Large intestine (tissue), 12 donors: ENCODE measurements at places on chromosomes 11 and 22.

GRCh38 chr22:26215736-26216135, 46.5 kb downstream of the SEZ6L start:
- DNase-seq = no peak

DNA sequence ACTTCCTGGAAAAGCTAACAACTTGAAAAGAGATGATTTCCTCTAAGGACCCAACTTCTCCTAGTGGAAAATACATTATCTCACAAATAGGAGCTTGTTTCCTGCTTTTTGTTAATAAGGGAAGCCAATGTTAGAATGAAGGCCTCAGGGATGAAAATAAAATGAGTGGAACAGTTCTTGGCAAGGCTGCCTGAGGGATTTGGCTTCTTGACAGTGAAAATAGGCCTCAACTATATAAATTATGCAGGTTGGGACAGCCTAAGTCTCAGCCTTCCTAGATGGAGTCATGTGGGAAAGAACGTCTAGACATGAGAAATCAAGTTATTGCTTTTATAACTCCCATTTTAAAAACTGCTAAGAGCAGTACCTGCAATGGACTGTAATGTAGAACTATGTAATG, 92.8 kb upstream of the FIBIN start:
- DNase-seq = no peak

GRCh38 chr11:73198677-73199076, 19.4 kb upstream of the P2RY2 start:
- peak; percentile 80 for DNase-seq

- peak; percentile 91 for DNase-seq
These were observed 7.5 kb upstream of the WEE1 start for GRCh38 chr11:9565822-9566560.

- peak; percentile 53 for DNase-seq
These were observed 45.9 kb upstream of the RTL6 start for GRCh38 chr22:44543781-44544477.

- no peak for DNase-seq
These were observed 32.7 kb downstream of the SLC6A5 start for GRCh38 chr11:20632169-20632532.

GRCh38 chr11:7603031-7603781, 70.1 kb downstream of the CYB5R2 start:
- peak; percentile 50 for DNase-seq

GRCh38 chr11:30206249-30206996, 24.4 kb upstream of the FSHB start:
- no peak for DNase-seq

- DNase-seq = no peak
These were observed 36.1 kb upstream of the HTATIP2 start for GRCh38 chr11:20327377-20327935.

DNA sequence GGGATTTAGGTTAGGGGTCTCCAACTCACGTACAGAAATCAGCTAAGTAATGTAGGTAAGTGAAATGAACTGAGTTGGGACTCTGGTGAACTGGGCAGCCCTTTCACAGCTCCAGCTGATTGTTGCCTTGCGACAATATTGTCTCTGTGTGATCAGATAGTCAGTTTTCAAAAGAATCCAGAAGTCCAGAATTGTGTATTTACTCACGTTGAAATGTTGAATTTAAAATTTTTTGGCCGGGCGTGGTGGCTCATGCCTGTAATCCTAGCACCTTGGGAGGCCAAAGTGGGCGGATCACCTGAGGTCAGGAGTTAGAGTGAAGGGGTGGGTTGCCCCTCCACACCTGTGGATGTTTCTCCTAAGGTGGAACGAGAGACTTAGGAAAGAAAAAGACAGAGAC, 18.8 kb upstream of the WDR74 start:
- no peak for DNase-seq

DNA sequence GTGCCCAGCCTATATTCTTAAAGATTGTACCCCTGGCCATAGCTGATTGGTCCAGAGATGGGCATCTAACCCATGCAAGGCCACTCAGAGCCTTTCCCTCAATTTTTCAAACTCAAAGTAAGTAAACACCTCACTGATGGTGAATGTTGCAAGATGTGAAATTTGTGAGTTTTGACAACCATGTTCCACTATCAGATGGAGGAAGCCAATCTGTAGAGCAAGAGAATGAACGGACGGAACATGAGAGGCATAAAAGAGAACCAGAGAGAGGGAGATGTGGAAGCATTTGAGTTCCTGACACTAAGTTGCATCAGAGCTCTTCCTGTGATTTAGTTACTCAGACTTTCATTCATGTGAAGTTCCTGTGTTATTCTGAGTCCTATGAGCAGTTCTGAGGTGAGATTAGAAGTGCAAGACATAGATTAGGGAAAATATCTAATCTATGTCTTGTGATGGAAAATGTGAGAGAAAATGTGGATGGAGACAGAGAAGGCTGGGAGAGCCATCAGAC, 73.3 kb downstream of the PRSS23 start:
- DNase-seq = no peak

GRCh38 chr22:48309115-48309705, 1518.5 kb downstream of the BRD1 start:
- no peak for DNase-seq

DNA sequence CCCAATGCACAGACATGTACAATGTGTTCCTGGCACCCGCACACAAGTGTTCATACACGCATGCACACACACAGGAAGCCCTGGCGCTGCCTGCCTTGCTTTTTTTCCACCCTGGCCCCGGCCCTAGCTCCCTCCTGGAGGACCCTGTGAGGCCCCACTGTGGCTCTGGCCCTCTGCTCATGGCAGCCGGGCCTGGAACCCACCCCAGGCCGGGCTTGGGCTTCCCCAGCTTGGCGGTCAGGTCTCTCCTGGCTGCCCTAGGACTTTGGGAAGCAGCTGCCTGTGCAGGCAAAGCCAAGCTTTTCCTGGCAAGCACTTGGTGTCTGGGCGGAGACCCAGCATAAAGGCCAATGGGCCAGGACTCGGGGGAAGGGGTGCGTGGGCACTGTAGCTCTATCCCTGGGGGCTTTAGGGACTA, 30.5 kb downstream of the CD82 start:
- DNase-seq = no peak

GRCh38 chr11:128179039-128179438, 408.3 kb downstream of the ETS1 start:
- DNase-seq = no peak

DNA sequence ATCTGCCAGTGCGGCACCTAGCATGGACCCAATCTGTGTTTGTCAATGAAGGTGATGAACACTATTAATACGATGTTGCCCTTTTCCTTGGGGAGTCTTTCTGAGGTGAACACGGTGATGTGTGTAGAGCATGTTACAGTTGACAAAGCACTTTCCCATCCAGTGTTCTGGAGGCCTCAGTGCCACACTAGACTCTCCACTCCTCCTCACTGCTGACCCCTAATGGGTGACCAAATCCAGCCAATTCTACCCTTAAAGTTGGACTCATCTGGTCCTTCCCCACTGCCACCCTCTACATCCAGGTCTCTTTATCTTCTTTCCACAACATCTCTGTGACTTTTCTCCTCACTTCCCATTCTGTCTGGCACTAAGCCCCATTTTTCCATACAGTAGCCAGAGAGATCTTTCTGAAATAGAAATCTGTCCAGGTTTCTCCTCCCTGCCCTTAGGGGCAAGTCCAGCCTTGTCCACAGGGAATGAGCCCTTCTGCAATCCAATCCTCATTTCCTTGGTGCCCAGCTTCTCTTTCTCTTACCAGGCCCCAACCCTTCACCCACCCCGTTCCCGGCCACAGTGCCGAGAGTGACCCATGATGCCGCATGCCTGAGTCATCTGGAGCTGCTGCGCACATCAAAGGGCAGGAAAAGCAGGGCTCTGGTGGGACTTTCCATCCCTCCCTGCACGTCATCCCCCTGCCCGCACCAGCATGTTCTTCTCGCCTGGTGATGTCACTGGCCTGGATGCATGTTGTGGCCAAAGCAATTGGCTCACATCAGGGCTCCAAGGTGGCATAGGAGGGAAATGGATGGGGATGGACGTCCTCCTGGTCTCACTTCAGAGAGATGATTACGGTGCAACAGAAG, 64.2 kb downstream of the RASSF10 start:
- DNase-seq = no peak

DNA sequence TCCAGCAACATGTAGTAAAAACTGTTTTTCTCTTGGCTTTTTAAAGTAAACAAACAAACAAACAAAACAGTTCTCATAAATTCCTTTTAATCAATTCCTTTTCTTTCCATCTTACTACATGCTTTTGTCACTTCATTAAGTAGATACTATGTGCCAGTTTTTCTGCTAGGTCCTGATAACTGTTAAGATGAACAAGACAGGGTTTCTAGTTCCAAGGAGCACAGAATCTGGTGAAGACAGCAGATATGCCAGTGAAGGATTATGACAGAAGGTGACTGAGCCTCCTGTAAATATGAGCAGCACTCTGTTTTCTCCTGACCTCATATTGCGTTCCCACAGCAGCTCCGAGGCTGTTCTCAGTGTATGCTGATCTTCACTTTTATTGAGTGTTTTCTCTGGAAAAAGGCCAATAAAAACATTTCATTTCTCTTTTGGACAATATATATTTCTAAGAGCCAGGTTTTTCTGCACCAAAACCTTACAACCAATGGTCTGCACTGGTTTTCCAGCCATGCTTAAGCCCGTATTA, 45.8 kb downstream of the HEPHL1 start:
- no peak for DNase-seq

- peak; percentile 82 for DNase-seq
These were observed 4.6 kb downstream of the TRABD start for GRCh38 chr22:50190182-50190940.

DNA sequence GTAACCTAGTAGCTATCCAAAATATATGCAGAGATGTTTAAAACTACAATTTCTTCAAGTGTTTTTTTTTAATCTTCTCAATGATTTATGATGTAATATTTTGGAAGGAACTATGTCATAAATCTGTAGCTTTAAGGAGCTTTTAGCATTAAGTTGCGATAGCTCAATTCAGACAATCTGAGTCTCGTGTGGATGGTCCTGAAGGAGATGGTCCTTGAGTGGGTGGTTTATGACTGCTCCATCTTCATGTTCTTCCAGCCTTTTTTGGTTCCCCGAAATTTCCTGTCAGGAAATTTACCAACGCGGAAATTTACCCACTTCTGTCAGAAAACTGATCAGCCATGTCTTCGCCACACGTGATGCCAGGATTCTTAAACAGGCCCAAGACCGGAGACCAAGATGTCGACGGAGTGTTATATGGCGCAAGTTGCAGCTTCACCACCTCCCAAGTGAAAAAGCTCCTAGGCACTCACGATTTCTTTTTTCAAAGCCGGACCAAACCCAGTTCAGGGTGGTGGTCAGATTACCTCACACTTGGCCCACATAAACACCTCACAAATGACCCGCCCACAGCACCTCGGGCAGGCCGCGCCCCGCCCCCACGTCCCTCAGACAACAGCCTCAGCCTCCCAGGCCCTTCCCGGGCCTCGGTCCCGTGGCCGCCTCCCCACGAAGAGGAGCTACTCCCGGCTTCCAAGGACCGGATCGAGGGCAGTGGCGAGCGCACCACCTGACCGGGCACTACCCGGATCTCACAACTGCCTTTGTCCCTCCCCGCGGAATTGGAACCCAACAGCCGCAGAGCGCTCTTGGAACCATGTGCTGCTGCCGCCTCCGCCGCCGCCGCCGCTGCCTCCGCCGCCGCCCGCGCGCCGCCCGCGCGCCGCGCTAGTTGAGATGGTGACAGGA, at the start of gene MORC2:
TSS of gene MORC2 (minus strand) at position 760 of the 909 bp plus-strand sequence. CDS start 885 bp downstream, outside the sequence.
- no peak for DNase-seq

DNA sequence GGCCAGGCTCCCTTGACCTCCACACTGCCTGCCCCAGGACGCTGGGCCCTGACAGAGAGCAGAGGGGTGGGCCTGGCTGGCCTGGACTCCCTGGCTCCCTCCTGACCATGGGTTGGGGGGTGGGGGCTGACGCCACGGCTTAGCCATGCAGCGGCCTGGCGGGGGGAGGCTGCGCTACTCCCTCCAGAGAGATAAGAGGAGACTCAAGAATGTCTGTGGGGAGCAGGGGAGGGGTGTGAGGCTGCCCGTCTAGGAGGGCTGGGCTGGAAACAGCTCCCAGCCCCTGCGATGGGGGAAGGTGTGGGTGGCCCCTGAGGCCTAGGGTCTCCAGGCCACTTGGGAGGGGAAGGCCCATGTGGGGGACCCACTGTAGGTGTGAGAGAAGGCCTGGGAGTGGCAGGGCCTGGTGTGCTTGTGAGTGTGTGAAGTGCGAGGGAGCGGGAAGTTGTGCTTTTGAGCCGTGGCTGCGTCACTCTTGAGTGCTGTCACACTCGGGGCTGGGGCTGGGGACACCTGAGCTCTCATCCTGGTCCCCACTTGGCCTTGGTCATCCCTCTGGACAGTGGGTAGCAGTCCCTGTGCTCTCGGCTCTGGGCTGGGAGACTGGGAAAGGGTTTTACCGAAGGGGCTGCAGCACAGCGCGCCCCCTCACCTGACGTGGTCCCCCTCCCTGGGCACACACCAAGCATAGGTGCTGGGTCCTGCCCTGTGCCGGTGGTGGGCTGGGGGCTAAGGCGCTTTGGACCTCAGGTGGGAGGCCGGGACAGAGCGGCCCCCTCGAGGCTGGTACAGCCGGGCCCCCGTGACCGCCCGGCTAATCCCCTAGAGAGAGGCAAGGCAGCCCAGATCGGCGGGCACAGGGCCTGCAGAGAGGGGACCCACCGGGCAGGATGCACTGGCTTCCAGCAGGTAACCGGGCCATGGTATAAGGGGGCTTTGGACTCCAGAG, 2.4 kb downstream of the MYRF start:
- DNase-seq = peak; percentile 86

DNA sequence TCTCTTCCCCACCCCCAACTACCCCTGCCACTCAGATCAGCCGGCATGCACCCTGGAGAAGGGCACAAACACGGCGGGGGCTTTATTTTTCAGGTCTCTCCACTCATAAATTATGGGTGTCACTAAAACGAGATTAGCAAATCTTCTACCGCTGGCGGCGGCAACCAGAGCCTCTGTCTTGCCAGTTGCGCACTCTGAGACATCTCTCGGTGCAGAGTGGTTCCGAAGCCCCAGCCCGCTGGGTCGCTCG, 125.3 kb upstream of the C11orf58 start:
- no peak for DNase-seq

- DNase-seq = no peak
These were observed 138.3 kb downstream of the GUCY1A2 start for GRCh38 chr11:106879832-106880546.

- no peak for DNase-seq
These were observed 8.6 kb upstream of the TPP1 start for GRCh38 chr11:6627762-6628241.

DNA sequence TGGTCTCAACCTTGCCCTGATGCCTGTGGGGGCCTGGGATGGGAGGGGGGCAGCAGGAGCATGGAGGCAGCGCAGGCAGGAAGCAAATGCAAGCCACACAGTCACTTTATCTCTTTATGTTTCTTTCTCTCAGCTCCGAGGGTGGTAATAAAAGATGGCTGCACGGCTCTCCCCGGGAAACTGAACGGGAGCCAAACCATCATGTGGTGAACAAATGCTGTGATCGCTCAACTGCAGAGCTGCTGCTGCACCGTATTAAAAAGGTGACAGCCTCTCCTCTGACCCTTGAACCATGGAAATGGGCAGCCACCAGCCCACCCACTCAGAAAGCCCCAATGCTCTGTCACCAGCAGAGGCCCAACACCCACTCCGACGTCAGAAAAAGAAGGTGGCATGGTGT, 110.0 kb downstream of the TIMP3 start:
- no peak for DNase-seq
